ENCODE measurements at places on chromosomes 5 and 9.
A peak's percentile ranks its signal among the peaks of the same experiment; 100 is the strongest.

DNA sequence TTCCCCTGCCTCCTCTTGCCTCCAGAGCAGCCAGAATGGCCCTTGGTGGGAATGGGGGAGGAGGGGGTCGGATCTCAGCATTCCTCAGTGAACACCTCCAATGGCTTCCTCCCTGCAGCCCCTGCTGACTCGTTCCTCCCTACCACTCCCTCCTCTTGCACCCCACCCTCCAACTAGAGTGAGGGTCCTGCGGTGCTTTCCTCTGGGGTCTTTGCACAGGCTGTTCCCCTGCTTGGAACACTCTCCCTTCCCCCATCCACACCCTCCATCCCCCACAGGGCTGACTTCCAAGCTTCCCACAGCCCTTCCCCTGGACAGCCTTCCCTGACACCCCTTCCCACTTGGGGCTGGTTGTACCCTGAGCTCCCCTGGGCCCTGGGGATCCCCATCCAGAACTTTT lies 70.4 kb upstream of the NEK6 start:
- peaks cover 5% of the 10 kb centered on the region for H3K4me1 ChIP-seq
- H3K27me3 ChIP-seq, result peaks cover 19% of the 10 kb centered on the region
- no peak for DNase-seq
- H3K36me3 ChIP-seq, result no peaks in the 10 kb centered on the region
- no peak overlapping the region for H3K27ac ChIP-seq

GRCh38 chr9:130872912-130873503 lies 23.6 kb downstream of the QRFP start:
- DNase-seq, result no peak
- H3K27me3 ChIP-seq, result no peaks in the 10 kb centered on the region
- no peak overlapping the region for H3K4me3 ChIP-seq
- H3K4me1 ChIP-seq, result no peaks in the 10 kb centered on the region

DNA sequence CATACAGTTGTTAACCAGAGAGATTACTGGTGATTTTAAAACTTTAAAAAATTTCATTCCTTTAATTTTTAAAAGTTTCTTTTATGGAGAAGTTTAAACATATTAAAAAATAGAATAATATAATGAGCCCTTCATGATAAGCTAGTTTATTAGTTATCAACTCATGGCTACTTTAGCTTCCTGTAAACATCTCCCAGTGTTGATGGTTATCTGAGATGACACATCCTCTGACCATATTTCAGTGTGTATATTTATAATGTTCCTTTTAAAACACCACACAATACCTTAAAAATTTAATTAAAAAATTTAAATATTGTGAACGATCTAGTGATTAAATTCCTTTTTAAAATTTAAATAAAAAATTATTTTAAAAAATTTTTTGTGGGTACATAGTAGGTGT lies 74.1 kb downstream of the IPO11 start:
- no peaks in the 10 kb centered on the region for H3K27me3 ChIP-seq
- H3K36me3 ChIP-seq, result peaks cover 14% of the 10 kb centered on the region
- no peak overlapping the region for H3K27ac ChIP-seq
- no peaks in the 10 kb centered on the region for H3K4me1 ChIP-seq

- H3K27ac ChIP-seq, result peak overlapping the region; percentile 2
- no peak for DNase-seq
- peaks cover 7% of the 10 kb centered on the region for H3K4me1 ChIP-seq
- H3K27me3 ChIP-seq, result no peaks in the 10 kb centered on the region
Observed at GRCh38 chr9:20707708-20708107, 23.6 kb downstream of the FOCAD start.

- no peak for DNase-seq
- H3K27ac ChIP-seq, result no peak overlapping the region
- no peaks in the 10 kb centered on the region for H3K4me1 ChIP-seq
- H3K27me3 ChIP-seq, result peaks cover 59% of the 10 kb centered on the region
- H3K4me3 ChIP-seq, result no peak overlapping the region
- H3K36me3 ChIP-seq, result no peaks in the 10 kb centered on the region
Observed at GRCh38 chr5:158033724-158034123, 174.8 kb upstream of the CLINT1 start.

GRCh38 chr5:76379316-76379715 lies 23.8 kb upstream of the IQGAP2 start:
- no peak for DNase-seq
- H3K36me3 ChIP-seq, result peaks cover 4% of the 10 kb centered on the region
- no peaks in the 10 kb centered on the region for H3K27me3 ChIP-seq
- H3K27ac ChIP-seq, result no peak overlapping the region
- H3K4me3 ChIP-seq, result no peak overlapping the region

- H3K27ac ChIP-seq, result no peak overlapping the region
- H3K27me3 ChIP-seq, result peaks cover 18% of the 10 kb centered on the region
- H3K4me1 ChIP-seq, result peaks cover 5% of the 10 kb centered on the region
- DNase-seq, result no peak
- no peaks in the 10 kb centered on the region for H3K36me3 ChIP-seq
Observed at GRCh38 chr5:86565197-86565789, 52.4 kb upstream of the COX7C start.

GRCh38 chr5:35202319-35203111 lies 27.8 kb downstream of the PRLR start:
- no peaks in the 10 kb centered on the region for H3K36me3 ChIP-seq
- DNase-seq, result no peak
- no peaks in the 10 kb centered on the region for H3K4me1 ChIP-seq
- H3K4me3 ChIP-seq, result no peak overlapping the region
- peaks cover 35% of the 10 kb centered on the region for H3K27me3 ChIP-seq
- no peak overlapping the region for H3K27ac ChIP-seq
